ENCODE measurements at places on chromosomes 4 and X.

- H3K4me3 ChIP-seq = no peak within 1 kb of the TSS
- H3K27ac ChIP-seq = no peak within 1 kb of the TSS
- no peaks in the 10 kb centered on the region for H3K4me1 ChIP-seq
- no peak for DNase-seq
- H3K36me3 ChIP-seq = no peaks in the 10 kb centered on the region
These were observed at the start of gene GLRB for GRCh38 chr4:157075811-157076577. GLRB (plus strand) TSS chr4:157076150; CDS start chr4:157078025, 1,875 bp downstream.

- H3K27me3 ChIP-seq = peaks cover 29% of the 10 kb centered on the region
- no peak for DNase-seq
- H3K27ac ChIP-seq = no peak overlapping the region
- no peak overlapping the region for H3K4me3 ChIP-seq
- no peaks in the 10 kb centered on the region for H3K4me1 ChIP-seq
- H3K36me3 ChIP-seq = peaks cover 5% of the 10 kb centered on the region
These were observed 53.0 kb upstream of the NKX1-1 start for GRCh38 chr4:1459081-1459721.

GRCh38 chr4:156825074-156825473 lies 146.5 kb downstream of the PDGFC start:
- no peak overlapping the region for H3K27ac ChIP-seq
- DNase-seq = no peak
- no peaks in the 10 kb centered on the region for H3K27me3 ChIP-seq
- H3K36me3 ChIP-seq = no peaks in the 10 kb centered on the region
- no peaks in the 10 kb centered on the region for H3K4me1 ChIP-seq

- no peaks in the 10 kb centered on the region for H3K4me1 ChIP-seq
- DNase-seq = no peak
- H3K27me3 ChIP-seq = no peaks in the 10 kb centered on the region
- H3K27ac ChIP-seq = no peak overlapping the region
- no peak overlapping the region for H3K4me3 ChIP-seq
These were observed 129.7 kb upstream of the FTHL17 start for GRCh38 chrX:31201503-31201902.

- H3K4me1 ChIP-seq = no peaks in the 10 kb centered on the region
- no peaks in the 10 kb centered on the region for H3K36me3 ChIP-seq
- H3K27ac ChIP-seq = no peak overlapping the region
- DNase-seq = no peak
These were observed 74.8 kb upstream of the SMARCA5 start for GRCh38 chr4:143438710-143439109.

GRCh38 chr4:143185253-143186107 lies 763 bp downstream of the USP38 start:
- DNase-seq = no peak
- peak overlapping the region; percentile 97 for H3K27ac ChIP-seq
- H3K4me3 ChIP-seq = peak overlapping the region; percentile 87
- H3K27me3 ChIP-seq = no peaks in the 10 kb centered on the region

GRCh38 chr4:26208237-26208994 lies 112.4 kb upstream of the RBPJ start:
- H3K27me3 ChIP-seq = peaks cover 22% of the 10 kb centered on the region
- no peak overlapping the region for H3K27ac ChIP-seq

- H3K4me3 ChIP-seq = no peak overlapping the region
- H3K27me3 ChIP-seq = no peaks in the 10 kb centered on the region
- no peaks in the 10 kb centered on the region for H3K36me3 ChIP-seq
- H3K4me1 ChIP-seq = no peaks in the 10 kb centered on the region
- DNase-seq = no peak
These were observed 1269.5 kb downstream of the RAPGEF2 start for GRCh38 chr4:160372390-160372789.

DNA sequence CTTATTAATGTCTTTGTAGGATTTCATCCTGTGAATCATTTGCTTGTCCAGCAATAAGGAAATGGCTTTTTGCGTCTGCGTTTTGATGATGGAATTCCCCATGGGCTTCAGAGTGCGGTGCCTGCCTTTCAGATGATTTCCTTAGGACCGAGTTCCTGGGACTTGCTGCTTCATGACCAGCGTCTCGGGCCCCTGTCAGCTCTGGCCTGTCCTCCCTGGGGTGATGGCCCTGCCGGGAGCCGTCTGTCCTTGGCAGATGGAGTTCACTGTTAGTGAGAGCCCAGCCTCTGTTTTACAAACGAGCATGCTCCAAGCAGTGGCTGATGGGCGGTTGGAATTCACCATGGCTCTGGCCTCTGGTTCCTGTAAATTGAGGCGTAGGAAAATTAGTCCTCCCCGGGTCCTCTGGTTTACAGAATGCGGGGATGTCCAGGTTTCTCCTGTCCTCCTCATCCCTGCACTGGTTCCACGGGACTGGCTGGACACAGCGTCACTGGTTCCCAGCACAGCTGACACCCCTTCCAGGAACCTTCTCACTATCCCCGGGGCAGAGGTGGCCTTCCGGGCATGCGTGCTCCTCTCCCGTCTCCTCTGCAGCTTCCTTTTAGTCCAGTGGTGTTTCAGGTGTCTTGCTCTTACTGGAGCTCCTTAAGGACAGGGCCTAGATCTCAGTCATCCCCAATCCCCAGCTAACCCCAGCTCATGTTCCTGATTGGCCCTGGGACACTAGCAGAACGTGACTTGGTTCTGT lies 34.9 kb downstream of the TBC1D14 start:
- no peak for DNase-seq
- no peaks in the 10 kb centered on the region for H3K27me3 ChIP-seq
- peaks cover 32% of the 10 kb centered on the region for H3K4me1 ChIP-seq
- H3K36me3 ChIP-seq = peaks cover 5% of the 10 kb centered on the region
- H3K27ac ChIP-seq = no peak overlapping the region
- no peak overlapping the region for H3K4me3 ChIP-seq

- no peaks in the 10 kb centered on the region for H3K27me3 ChIP-seq
- H3K36me3 ChIP-seq = no peaks in the 10 kb centered on the region
- peaks cover 14% of the 10 kb centered on the region for H3K4me1 ChIP-seq
- H3K27ac ChIP-seq = no peak overlapping the region
- H3K4me3 ChIP-seq = peak overlapping the region; percentile 16
These were observed 56.9 kb downstream of the BCOR start for GRCh38 chrX:40040686-40041461.

DNA sequence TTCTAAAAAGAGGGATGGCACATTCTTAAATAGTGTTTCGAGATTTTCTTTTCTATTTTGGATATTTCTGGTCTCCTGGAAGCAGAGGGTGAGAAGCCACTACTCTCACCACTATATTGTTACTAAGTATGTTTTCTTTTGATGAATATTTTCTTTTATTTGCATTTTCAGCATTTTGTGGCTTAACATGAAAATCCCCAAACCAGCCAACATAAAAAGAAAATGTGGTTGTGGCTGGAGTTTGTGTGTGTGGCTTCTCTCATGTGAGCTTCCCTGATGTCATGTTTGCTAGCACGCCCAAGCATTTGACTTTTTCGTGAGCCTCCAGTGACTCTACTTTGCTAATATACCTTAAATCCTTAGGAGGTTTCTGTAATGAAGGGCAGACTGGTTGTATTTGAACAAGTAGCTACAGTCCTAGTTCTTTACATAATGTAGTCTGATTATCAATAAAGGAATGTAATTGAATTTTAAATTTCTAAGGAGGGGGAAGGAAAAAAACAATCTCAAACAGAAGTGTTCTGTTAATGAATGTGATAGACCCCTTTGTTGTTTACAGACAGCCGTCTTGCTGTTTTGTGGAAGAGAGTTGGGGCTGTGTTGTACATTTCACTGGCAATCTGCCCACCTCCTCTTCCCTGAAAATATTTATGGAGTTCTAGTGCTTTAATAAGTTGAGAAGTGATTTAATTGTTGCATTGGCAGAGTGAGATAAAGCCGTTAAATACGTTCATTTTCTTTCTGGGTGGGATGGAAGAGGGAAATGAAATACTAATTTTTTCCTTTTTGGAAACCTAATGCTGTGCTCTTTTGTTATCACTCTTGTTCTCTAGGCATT lies 114.6 kb downstream of the ARHGAP10 start:
- no peak overlapping the region for H3K27ac ChIP-seq
- H3K4me3 ChIP-seq = no peak overlapping the region
- peaks cover 3% of the 10 kb centered on the region for H3K27me3 ChIP-seq
- no peaks in the 10 kb centered on the region for H3K36me3 ChIP-seq
- DNase-seq = no peak

- peaks cover 17% of the 10 kb centered on the region for H3K4me1 ChIP-seq
- no peaks in the 10 kb centered on the region for H3K36me3 ChIP-seq
- H3K4me3 ChIP-seq = no peak overlapping the region
- DNase-seq = no peak
- no peaks in the 10 kb centered on the region for H3K27me3 ChIP-seq
These were observed 62.1 kb upstream of the ANTXR2 start for GRCh38 chr4:80134936-80135701.

GRCh38 chr4:167114416-167114971 lies 119.8 kb downstream of the SPOCK3 start:
- no peaks in the 10 kb centered on the region for H3K36me3 ChIP-seq
- no peak for DNase-seq
- H3K4me1 ChIP-seq = no peaks in the 10 kb centered on the region
- no peak overlapping the region for H3K4me3 ChIP-seq
- H3K27ac ChIP-seq = no peak overlapping the region

DNA sequence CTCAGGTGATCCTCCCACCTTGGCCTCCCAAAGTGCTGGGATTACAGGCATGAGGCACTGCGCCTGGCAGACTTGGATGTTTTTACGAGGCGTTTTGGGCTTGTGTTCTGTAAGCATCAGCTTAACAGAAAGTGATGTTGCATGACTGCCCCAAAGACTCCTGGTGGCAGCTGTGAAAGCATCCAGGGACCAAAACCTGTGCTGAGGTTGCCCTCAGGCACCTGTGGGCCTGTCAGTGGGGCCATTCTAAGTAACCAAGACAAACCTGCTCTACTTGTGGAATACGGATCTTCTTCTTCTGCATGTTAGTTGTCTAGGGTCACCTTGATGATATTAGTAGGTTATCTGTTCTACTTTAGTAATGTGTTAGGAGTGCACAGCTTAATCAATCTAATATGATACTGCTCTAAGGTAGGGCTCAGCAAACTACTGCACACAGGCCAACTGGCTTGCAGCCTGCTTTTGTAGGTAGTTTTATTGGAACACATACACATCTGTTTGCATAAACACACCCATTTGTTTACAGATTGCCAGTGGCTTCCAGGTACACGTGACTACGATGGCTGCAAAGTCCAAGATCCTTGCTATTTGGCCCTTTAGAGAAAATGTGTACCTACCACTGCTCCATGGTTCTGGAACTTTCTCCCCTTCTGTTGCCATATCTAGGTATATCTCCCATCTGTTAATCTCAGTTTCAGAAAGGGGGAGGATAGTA lies 136.7 kb downstream of the GPR143 start:
- H3K4me3 ChIP-seq = no peak overlapping the region
- H3K27ac ChIP-seq = no peak overlapping the region
- no peaks in the 10 kb centered on the region for H3K27me3 ChIP-seq

- no peaks in the 10 kb centered on the region for H3K36me3 ChIP-seq
- no peak overlapping the region for H3K27ac ChIP-seq
- DNase-seq = peak; percentile 18
- H3K4me1 ChIP-seq = no peaks in the 10 kb centered on the region
These were observed 26.9 kb downstream of the ASB9 start for GRCh38 chrX:15242899-15243555.

DNA sequence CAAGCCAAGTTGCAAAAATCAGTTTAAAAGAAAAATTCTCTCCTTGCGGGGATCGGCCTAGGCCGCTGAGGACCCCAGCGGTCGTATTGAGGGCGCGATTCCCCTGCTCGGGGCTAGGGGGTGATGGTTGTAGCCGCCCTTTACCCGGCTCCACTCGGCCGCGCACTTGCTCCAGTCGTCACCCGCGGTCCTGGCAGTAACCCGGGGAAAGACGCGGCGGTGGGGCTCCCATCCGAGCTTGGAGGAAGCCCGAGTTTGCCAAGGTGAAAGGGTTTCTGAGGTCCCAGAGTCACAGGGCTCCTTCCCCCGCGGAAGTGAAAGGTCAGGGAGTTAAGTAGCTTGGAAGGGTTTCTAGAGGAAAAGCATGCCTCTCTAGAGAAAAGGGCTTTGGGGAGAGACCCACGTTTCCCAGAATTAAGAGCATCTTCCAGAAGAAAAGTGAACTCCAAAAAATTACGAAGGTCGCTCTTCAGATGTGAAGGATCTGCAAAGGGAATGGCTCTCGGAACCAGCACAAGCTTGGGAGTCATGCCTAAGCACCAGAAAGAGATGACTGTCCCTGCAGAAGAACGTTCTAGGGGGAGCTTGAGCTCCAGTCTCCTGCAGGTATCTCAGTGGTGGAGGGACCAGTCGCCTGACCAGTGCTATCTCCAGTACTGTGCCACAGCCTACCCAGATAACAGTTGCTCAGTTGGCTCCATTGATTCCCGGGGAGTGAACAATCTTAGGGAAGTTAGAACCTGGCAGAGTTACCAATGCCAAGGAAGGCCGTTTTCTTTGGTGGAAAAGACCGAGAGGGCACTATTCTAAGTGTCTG lies 875 bp downstream of the LAP3 start:
- H3K27me3 ChIP-seq = no peaks in the 10 kb centered on the region
- H3K36me3 ChIP-seq = peaks cover 2% of the 10 kb centered on the region
- peak; percentile 11 for DNase-seq

- DNase-seq = no peak
- H3K4me3 ChIP-seq = no peak overlapping the region
- H3K27me3 ChIP-seq = no peaks in the 10 kb centered on the region
- H3K4me1 ChIP-seq = no peaks in the 10 kb centered on the region
- peaks cover 2% of the 10 kb centered on the region for H3K36me3 ChIP-seq
These were observed 58.9 kb upstream of the RBM47 start for GRCh38 chr4:40688446-40689095.

GRCh38 chrX:68831405-68832100 lies 2.7 kb downstream of the EFNB1 start:
- H3K4me3 ChIP-seq = peak overlapping the region; percentile 11
- DNase-seq = no peak
- H3K27ac ChIP-seq = peak overlapping the region; percentile 76
- H3K36me3 ChIP-seq = no peaks in the 10 kb centered on the region
- peaks cover 22% of the 10 kb centered on the region for H3K4me1 ChIP-seq

DNA sequence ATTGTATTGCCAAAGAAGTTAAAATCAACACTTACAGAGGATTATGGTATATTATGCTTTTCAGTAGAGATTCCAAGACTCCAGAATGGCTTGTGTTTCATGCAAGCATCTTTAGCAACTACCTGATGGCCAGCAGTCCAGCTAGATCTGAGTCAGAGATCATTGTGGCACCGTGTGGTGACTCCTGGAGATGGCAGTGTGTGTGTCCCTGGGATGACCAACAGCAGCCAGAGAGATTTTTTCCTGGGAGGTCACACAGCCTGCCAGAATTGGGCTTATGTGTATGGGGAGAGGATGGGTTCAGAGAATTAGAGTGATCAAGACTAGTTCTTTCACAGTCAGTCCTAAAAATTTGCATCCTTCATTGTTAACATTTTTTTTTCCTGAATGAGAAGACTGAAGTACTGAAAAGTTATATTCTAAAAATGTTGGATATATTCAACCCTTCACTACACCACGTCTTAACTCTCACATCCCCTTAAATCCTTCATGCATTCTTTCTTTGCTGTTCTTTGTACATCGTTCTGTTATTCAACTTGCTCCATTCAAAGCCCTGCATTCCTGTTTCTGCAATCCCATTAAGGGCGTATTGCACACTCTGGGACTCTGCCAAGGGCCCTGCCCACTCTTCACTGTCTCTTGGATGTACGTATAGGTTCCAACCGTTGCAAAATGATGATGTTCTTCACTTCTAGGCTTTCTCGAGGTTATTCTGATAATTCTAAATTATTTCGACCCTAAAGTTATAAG lies 12.4 kb downstream of the TENM3 start:
- H3K27ac ChIP-seq = no peak overlapping the region
- H3K4me1 ChIP-seq = no peaks in the 10 kb centered on the region
- H3K27me3 ChIP-seq = no peaks in the 10 kb centered on the region

GRCh38 chr4:180923486-180923885 lies 1319.7 kb upstream of the TENM3 start:
- no peak overlapping the region for H3K27ac ChIP-seq
- H3K27me3 ChIP-seq = no peaks in the 10 kb centered on the region
- H3K4me3 ChIP-seq = no peak overlapping the region
- H3K4me1 ChIP-seq = no peaks in the 10 kb centered on the region

- DNase-seq = no peak
- no peaks in the 10 kb centered on the region for H3K27me3 ChIP-seq
- H3K4me3 ChIP-seq = no peak overlapping the region
- H3K27ac ChIP-seq = no peak overlapping the region
These were observed 62.3 kb downstream of the IL1RAPL1 start for GRCh38 chrX:28649541-28649940.
